ENCODE measurements at places on chromosomes 2 and 18. TPM values are rescaled to one million over a fixed set of nuclear protein-coding genes. Genes with fewer than 3 reads are reported as not detected.

- DNase-seq, result peak; percentile 88
These were observed 720 bp downstream of the LBX2 start for GRCh38 chr2:74498500-74499266.

DNA sequence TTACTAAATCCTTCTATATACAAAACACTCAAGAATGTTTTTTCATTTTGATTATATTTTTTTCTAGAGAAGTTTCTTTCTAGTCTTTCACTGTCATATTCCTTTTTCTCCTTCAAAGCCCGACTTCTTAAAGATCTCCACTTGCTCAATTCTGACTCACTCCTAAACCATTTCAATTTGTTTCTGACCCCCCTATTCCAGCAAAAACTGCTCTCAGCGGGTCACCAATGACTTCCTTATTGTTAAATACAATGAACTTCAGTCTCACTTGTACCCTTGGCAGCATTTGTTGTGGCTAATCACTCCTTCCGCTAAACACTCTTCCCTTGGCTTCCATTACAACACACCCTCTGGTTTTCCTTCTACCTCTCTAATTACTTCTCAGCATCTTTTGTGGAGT lies 111.1 kb upstream of the RBBP8 start:
- DNase-seq, result peak; percentile 58

DNA sequence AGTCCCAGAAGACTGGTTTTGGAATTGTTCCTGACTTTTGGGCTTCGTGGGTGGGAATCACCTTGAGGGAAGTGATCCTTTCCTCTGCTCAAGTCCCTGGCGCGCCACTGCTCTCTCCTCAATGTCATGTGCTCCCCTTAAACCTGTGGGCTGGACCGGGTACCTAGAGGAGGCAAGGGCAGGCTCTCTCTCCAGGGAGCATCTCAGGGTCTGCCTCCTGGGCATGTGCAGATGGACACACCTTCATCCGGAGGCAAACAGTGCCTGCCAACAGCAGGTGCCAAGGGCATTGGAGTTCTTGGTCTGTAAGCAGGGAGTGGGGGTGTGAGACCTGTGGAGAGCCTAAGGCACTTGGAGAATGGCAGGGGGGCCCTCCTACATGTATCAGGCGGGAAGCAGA lies 142.6 kb downstream of the INHBB start:
- DNase-seq, result no peak

DNA sequence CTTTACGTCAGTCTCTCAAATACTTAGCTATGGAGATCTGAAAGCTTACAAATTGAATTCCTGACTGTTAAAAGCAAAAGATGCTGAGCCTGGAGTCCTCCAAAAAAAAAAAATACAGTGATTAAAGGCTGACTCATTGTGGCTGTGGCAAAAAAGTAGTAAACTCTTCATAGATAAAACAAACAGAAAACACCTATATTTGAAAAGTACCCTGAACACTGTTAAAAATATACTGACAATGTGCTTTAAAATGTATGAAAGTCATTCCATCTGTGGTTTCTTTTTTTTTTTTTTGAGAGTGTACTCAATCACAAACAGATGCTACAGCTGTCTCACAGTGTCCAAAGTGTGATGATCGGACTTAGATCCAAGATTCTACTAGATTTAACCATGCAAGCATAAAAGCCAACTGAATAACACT lies 267.6 kb upstream of the CYP26B1 start:
- no peak for DNase-seq

GRCh38 chr18:11747731-11748130 lies 58.7 kb downstream of the GNAL start:
- peak; percentile 63 for DNase-seq

DNA sequence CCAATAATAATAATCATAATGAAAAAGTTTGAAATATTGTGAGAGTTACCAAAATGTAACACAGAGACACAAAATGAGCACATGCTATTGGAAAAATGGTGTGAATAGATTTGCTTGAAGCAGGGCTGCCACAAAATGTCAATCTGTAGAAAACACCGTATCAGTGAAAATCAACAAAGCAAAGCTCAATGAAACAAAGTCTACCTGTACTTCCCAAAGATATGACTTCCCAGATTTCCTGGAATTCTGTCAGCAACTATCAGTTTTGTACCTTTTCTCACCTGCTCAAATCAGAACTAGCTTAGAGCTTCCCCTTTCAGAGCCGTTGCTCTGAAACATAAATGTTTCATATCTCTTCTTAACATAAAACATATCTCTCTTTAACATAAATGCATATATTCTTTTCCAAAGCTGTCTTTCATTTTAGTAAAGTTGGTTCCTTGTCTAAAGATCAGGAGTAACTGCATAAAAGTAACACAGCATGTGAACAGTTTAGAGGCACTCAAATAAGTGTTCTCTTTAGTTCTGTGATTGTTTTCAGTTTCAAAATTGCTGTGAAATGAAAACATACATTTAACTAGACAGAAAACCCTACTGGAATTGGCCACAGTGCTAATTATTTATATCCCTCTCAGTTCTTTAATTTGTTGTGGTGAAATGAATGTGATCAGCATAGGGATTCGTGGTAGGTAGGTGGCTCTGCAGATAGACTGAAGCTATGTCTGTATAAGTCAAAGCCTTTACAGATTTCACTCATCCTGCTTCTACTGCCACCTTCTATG lies 262.5 kb downstream of the KCNJ3 start:
- no peak for DNase-seq

GRCh38 chr2:134796373-134796772 lies 42.0 kb upstream of the ACMSD start:
- no peak for DNase-seq

DNA sequence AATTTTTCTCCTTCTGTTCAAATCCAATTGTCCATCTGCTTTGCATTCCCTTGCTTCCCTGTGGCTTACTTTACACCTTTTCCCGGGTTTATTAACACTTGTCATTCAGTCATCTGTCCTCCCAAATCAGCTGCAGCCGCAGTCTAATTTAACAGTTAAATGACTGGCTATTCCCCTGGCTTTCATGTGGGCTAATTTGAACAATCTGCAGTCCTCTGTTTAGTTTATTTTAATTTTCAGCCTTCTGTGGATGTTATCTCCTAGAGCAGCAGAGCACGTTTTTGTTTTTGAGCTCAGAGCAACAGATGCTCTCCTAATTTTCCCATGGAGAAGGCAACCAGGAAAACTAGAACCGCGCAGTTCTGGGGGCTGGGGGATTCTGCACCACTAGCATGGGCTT lies 55.0 kb downstream of the MEP1B start:
- no peak for DNase-seq

TLX2 gene
- total RNA-seq, result not detected

DNA sequence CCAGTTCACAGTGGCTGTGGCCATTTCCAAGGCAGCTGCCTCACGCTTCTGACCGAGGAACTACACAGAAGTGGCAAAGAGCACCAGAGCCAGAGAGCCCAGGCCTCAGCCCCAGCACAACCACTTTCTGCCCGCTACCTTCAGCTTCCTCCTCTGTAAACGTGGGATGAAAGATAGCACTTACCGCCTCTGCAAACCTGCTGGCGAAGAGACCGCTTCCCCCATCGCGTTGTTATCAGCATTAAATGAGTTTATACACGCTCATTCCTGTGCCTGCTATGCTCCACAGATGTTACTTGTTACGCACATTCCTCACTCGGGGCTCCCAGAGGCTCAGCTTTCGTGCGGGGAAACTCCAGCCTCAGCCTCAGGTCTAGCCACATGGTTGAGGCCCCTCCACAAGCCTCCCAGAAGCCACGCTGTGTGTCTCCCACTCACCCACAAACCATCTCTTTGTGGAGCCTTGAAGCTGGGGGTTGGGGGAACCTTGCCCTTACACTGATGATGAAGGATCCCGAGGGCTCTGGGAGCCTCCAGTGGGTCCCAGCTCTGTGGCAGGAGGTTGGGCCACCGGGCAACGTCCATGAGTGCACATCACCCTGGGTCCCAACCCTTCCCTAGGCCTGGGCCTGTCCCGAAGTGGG lies 63.3 kb upstream of the SMAD7 start:
- no peak for DNase-seq

ACADL gene
- 0.09 TPM for total RNA-seq

IL1F10 gene
- total RNA-seq, result not detected

LBX2 gene
- 0.12 TPM for total RNA-seq

GRCh38 chr2:128545829-128546228 lies 227.2 kb upstream of the HS6ST1 start:
- no peak for DNase-seq
